ENCODE measurements at places on chromosomes 2 and 18.

- DNase-seq, result no peak
Observed at GRCh38 chr18:59022167-59022945, 117.3 kb upstream of the SEC11C start.

DNA sequence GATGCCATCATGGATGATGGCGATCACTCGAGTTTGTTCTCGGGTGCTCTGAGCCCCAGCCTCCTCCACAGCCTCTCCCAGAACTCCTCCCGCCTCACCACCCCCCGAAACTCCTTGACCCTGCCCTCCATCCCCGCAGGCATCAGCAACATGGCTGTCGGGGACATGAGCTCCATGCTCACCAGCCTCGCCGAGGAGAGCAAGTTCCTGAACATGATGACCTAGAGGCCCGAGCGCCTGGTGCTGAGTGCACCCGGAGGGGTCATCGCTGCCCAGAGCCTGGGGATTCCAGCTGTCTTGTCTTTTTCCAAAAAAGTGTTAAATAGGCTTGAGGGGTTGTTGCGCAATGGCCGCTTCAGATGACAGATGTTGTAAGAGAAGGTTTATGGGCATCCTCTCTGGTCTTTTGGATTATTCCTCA, 254.8 kb downstream of the GLI2 start:
- DNase-seq, result no peak

GRCh38 chr18:50282521-50283335, 1.4 kb upstream of the MBD1 start:
- DNase-seq, result no peak

DNA sequence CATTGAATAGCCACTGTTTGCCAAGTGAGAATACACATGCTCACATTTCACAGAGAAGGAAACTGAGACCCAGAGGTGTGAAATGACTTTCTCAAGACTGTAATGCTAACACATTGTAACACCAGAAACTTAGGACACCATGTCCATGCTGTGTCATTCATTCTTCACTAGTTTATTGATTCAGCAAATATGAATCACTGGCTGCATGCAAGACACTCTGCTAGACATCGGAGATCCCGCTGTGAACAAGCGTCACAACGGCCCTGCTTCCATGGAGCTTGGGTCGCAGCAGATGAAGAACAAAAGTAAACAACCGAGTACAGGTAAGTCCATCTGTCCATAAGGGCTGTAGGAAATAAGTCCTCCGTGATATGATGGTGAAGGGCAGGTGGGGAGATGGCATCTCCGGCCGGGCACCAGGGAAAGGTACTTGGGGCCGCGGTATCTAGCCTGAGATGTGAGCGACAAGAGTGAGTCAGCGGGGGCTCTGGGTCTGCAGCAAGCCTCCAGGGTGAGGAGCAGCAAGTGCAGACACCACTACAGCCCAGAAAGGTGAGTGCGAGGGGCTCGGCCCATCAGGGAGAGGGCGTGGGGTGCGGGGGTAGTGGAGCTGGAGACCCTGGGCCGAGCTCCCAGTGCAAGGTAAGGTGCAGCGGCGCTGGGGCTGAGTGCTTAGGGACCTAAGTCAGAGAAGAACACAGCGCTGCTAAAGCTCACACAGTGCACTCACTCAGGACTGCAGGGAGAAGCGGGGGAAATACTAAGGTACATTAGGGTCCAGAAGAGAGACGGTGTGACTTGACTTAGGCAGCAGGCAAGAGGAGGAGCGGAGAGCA, 391.2 kb downstream of the FBXO15 start:
- no peak for DNase-seq

- no peak for DNase-seq
Observed at GRCh38 chr2:173493874-173494273, 139.2 kb downstream of the CDCA7 start.

DNA sequence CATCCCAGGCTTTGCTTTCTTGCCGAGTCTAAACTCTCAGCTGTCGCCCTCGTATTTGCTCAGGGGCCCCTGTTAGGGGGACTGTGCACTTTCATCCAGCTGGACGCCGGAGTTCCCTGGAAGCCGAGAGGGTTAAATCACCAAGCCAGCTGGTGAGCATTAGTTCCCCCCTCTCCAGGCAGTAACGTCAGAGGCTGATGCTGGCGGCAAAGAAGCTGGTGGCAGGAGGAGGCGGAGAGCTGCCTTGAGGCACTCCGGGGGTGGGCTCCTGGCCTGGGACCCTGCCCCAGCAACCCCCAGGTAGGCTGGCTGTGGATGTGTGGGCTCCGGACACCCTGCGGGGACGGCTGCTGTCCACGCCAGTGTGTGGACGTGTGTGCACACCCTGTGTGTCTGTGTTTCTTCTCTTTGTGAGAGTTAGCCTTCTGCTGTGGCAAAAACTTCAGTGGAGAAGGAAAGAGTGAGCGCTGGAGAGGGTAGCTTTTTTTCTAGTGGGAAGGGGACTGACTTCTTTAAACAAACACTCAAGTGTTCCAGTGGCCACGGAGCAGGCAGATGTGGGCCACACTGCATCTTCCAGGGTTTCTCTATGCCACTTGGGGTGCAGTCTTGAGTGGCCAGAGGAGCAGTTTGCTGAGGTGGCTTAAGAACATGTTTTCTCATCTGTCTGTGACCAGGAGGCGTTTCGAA, 84.7 kb downstream of the GLI2 start:
- no peak for DNase-seq

- DNase-seq, result no peak
Observed at GRCh38 chr2:151792589-151792988, 35.6 kb downstream of the ARL5A start.

DNA sequence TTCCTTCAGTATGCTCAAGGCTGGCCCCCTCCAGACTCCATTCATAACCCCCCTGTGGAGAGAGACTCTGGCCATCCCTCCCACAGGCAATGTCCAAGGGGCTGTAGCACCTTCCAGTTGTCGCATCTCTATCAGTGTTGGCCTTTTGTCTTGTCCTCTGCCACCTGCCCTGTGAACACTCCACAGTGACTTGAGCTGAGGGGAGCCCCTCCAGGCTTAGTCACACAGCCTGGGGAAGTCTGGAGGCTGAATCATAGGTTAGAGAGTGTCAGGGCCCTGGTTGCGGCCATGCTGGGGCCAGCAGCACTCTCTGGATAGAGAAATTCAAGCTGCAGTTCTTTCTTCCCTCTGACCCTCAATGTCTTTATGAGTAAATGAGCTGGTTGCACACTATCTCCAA, 64.7 kb downstream of the GYPC start:
- DNase-seq, result no peak

- no peak for DNase-seq
Observed at GRCh38 chr2:56191617-56192016, 7.8 kb downstream of the CCDC85A start.

- no peak for DNase-seq
Observed at GRCh38 chr2:19547321-19547720, 188.9 kb upstream of the OSR1 start.

GRCh38 chr18:58997811-58998337, 133.2 kb downstream of the ZNF532 start:
- no peak for DNase-seq

DNA sequence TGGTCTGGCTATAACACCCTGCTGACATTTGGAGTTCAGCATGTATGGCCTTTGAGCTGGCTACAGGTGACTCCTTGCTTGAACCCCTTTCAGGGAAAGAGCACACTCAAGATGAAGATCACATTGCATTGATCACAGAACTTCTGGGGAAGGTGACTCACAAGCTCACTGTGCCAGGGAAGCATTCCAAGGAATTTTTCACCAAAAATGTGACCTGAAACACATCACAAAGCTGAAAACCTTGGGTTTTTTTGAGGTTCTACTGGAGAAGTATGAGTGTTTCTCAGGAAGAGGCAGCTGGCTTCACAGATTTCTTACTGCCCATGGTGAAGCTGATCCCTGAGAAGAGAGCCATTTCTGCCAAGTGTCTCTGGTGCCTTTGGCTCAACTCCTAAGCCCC, 879.0 kb downstream of the CBLN2 start:
- no peak for DNase-seq

GRCh38 chr2:149058936-149059335, 20.4 kb downstream of the LYPD6B start:
- DNase-seq, result no peak

GRCh38 chr18:75016025-75016717, 192.8 kb downstream of the PTGR3 start:
- DNase-seq, result no peak

DNA sequence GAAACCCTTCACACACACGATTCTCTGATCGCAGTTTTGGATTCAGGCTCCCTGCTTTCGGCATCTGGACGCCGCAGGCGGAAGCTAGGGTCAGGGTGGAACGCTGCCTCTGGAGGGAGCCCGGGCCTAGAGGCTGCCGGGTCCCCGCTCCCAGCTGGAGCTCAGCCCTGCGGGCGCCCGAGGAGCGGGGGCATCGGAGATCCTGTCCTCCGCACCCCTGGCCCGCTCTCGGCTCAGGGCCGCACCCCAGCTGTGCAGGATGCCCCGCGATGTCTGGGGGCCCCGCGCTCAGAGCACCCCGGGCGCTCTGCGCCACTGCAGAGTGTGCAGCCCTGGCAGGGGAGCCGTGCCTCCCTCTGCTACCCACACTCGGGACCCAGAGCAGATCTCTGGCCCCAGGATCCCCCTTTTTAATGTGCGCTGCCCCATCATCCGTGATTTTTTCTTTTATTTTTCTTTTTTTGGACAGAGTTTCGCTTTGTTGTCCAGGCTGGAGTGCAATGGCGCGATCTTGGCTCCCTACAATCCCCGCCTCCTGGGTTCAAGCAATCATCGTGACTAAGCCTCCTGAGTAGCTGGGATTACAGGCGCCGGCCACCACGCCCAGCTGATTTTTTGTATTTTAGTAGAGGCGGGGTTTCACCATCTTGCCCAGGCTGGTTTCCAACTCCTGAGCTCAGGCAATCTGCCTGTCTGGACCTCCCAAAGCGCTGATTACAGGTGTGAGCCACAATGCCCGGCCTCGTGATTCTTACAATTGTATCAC, 54.8 kb upstream of the TUBA3E start:
- DNase-seq, result no peak

- no peak for DNase-seq
Observed at GRCh38 chr2:66031236-66031635, 403.7 kb upstream of the MEIS1 start.

GRCh38 chr18:9570255-9570654, 44.1 kb downstream of the PPP4R1 start:
- no peak for DNase-seq

DNA sequence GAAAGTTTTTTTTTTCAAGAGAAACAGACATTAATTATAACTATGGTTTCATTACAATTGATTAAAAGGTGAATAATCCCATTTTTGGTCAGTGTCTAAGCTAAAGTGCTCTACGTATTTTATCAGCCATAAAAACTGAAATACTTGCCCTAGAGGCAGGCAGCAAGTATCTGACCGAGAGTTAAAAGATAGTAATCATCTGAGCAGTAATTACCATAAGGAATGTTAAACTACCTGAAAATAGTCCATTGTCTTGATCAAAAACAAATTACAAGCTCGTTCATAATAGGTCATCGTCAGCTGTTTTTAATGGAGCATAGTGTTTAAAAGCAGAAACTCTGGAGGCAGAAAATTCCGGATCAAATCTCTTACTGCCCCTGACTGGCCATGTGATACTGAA, 105.7 kb upstream of the ZEB2 start:
- DNase-seq, result no peak

- no peak for DNase-seq
Observed at GRCh38 chr2:234308813-234309195, 188.1 kb downstream of the ARL4C start.
